GOT3 (cell line): ENCODE measurements at places on chromosomes 11 and 22.

DNA sequence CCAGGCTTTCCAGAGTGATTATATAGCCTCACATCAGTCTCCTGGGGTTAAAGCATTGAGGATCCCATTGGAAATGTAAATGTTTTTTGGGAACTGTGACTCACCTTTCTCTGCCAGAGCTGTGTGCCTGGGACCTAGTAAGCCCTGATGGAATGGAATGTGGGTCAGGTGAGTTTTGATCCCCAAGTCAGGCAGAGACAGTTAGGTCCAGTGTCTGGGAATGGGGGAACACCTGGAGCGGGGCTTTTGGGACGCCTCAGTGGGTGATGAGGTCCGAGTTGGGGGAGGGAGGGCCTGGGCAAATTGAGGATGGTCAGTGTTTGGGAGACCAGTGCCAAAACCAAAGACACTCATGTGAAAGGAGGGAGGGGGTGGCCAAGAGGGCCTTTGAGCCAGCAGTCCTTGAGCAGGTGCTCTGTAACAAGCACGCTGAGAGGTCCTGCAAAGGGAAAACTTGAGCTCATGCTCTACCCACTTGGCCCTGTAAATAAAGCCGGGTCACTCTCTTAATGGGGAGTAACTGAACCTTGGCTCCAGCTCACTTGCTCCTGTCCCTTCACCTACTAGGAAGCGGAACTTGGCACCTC lies 104.7 kb downstream of the NAV2 start:
- DNase-seq, result no peak

DNA sequence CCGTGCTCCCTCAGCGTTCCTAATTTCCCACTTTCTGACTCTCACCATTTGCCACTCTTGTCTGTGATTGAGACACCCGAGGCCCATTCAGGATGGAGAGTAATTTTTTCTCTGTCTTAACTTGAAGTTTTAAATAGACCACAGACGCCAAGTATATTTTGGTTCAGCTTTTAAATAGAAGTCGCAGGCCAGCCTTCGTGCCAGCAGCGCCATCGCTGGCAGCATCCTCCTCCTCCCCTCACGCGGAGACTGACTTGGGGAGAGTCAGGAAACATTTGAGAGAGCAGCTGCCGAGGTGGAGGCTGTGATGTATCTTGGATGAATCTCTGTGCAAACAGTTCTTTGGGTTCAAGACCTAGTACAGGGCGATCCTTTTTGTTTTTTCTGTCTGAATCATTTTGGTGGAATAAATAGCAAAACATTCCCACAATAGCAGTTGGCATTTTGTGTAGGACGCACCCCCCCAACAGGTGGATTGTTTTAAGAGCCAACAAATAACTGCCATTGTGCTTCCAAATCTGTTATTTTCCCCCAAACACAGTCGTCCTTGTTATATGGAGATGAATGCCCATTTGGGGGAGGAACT lies 889 bp upstream of the DMC1 start:
- DNase-seq, result no peak

DNA sequence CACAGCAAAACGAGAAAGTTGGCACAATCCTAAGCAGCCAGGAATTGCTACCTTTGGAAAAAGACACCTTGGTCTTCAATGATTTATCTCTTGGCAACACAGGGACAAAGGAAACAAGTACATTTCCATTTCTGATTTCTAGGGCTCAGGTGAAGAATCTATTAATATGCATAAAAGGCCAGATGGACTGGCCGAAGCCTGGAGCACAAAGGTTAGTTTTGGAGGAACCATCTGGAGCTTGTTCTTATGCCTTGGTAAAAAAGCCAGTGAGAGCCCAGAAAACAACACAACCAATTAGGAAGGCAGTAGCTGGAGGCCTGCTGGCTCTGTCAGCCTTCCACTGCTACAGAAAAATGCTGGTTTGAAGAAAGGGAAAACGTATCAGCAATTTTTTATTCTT lies 713.5 kb upstream of the API5 start:
- no peak for DNase-seq

DNA sequence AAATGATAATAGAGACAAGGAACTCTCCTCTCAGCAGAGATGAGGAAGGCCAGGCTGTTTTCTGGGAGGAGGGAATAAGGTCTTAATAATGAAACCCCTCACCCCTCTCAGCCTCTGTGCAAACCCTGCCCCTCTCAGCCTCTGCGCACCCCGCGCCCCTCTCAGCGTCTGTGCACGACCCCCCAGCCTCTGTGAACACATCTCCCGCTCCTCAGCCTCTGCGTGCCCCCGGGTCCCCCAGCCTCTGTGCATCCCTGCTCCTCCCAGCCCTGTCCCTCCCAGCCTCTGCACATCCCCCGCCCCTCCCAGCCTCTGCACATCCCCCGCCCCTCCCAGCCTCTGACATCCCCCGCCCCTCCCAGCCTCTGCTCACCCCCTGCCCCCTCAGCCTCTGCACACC lies 837.8 kb downstream of the TBC1D22A start:
- DNase-seq, result no peak
